ENCODE measurements at places on chromosomes 11 and 22.
A peak's percentile ranks its signal among the peaks of the same experiment; 100 is the strongest.

- DNase-seq = peak; percentile 78
Measured at GRCh38 chr11:45885274-45885920, at the start of gene MAPK8IP1. TSS of gene MAPK8IP1 (plus strand) at chr11:45885651. CDS start at chr11:45885821, 170 bp downstream.

DNA sequence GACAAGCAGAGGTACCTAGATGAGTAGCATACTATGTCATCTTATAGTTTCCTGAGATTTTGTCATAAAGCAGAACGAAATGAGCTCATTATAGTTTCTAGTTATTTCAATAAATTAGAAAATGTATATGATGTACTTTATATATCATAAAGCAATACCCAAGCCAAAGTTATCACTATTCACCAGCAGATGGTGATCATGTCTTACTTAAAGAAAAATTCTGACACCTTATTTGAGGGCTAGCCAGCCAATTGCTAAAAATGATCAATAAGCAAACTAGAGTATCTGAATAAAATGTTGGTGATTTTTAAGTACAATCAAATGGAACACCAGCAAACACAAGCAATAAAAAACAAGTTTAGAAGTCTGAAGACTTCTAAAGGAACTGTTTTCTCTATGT, 44.1 kb downstream of the RSF1 start:
- peak; percentile 4 for DNase-seq

- peak; percentile 12 for DNase-seq
Measured at GRCh38 chr11:9861860-9862725, 198.2 kb downstream of the SWAP70 start.

- DNase-seq = no peak
Measured at GRCh38 chr11:124846070-124846673, 19.1 kb upstream of the ROBO3 start.

DNA sequence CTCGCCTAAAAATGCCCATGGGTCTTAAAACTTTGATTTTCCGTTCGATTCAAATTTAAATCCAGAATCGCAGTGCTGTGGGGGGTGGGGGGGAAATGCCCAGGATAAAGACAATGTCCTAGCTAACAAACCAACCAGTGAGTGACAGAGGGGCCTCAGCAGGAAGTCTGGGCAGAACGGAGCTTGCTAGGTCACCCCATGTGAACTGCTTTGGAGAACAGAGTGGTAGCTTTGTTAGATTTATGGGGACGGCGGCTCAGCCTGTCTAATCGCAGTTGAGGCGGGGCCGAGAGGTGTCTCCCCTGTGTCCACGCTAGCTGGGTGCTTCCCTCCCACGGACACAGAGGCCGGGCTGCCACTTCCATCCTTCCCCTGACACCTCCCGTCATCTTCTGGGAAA, 243.9 kb downstream of the CTTN start:
- no peak for DNase-seq

DNA sequence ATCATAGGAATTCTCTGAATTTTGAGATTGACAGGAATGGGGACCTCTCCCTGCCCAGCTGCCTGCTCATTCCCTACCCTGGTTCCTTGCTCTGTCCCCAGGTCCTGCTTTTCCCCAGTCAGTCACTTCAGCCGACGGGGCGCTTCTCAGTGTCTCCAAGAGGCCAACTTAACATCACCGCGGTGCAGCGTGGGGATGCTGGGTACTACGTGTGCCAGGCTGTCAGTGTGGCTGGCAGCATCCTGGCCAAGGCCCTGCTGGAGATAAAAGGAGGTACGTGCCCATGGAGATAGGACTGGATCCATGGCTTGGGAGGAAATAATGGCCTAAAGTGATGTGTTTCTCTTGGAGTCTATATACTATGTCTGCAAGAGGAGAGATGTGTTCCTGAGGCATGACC, 7.0 kb downstream of the ROBO3 start:
- DNase-seq = no peak

DNA sequence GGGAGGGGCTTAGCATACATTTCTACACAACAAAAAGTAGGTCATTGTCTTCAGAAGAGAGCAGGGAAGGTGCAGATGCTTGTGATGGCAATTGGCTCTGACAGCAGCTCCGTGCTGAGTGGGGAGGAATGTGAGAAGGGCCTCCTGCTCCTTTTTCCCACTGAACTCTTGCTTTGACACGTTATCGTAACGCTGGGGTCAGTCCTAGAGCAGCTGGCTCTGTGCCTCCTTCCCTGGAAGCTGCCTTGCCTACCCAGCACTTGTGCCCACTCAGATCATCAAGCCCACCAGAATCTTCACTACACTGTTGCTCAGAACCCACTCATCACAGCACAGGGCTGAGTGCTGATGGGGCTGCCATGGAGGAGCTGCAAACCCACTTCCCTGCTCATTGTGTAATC, 14.9 kb upstream of the NAV2 start:
- DNase-seq = no peak

DNA sequence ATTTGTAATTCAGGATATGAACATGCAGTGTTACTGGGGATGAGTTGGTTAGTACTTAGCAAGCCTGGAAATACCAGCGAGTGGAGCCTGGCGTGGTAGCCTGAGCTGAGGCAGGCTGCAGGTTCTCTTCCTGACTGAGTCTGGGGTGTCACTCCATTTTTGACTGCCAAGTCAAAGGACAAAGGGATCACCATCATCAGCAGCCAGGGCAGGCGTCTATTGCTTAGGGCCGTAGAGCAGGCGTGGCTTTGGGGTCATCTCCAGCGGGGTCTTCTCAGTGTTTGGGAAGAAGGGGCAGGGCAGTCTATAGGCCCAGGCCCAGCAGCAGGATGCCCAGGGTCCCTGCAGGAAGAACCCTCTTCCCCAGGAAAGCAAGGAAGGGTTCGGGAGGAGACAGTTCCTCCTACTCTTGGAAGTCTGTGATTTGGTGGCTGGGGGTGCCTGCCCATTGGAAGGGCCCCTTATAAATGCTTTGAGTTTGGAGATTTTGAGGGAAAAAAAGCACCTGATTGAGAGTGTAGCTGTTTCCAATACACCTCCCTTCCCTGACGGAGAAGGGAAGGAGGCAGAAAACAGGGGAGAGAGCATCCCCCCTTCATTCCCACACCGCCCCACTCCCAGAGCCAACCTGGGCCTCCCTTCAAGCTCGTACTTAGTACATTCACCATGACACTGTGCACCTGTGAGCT, 51.5 kb upstream of the SPATA19 start:
- DNase-seq = no peak

DNA sequence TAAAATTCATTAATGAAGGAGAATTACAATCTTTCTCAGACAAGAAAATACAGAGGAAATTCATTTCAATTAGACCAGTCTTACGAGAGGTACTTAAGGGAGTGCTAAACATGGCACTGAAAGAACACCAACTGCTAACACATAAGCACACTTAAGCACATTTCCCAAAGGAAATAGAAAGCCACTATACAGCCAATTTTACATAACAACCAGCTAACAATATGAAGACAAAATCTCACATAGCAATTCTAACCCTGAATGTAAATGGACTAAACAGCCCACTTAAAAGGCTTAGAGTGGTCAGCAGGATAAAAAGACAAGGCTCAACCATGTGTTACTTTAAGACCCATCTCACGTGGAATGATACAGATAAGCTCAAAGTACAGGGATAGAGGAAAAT, 339.5 kb upstream of the LUZP2 start:
- DNase-seq = no peak

- DNase-seq = peak; percentile 24
Measured at GRCh38 chr11:12842933-12843636, 166.0 kb upstream of the RASSF10 start.

DNA sequence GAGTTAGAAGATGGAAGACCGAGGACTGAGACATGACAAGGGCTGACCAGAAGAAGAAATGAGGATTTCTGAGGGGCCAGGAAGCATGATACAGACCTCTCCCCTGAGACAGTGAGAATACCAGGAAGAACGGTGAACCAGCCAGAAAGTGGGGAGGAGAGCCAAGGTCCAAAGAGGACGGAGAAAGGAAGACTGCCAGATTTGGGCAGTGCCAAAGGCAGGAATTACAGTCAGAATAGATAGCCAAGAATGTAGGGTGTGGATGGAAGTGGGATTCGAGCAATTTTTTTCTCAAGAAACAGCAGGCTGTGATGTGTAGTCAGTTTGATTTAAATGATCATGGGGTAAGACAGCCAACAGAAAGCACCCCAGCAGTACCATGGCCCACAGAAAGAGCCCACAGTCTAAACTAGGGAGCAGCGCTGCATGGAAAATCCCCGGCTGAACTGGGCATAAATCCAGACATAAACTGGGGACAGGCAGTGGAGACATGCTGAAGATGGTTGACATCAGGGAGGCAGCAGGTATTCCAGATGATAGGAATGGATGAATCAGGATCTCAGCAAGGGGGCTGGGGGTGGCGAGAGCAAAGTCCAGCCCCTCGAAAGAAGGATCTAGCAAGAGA, 67.3 kb upstream of the BARX2 start:
- no peak for DNase-seq

All from SHP77 (cell line).